Mammary microvascular endothelial cell (primary cell): ENCODE measurements at places on chromosomes 13 and 19. TPM values are rescaled to one million over a fixed set of nuclear protein-coding genes. Genes with fewer than 3 reads are reported as not detected.

Gene MED4
- total RNA-seq: 23.0 and 31.4 TPM in 2 replicates

Gene KIR2DL4
- not detected in 2 replicates for total RNA-seq

Gene IRGC
- total RNA-seq: not detected in 2 replicates

Gene CEACAM16
- total RNA-seq: not detected in 2 replicates

Gene BEST2
- total RNA-seq: not detected in 2 replicates

Gene GPR183
- total RNA-seq: 0.05 TPM in 1 of 2 replicates, not detected in the other

Gene SIGLEC5
- total RNA-seq: 0.27 and 0.69 TPM in 2 replicates

Gene PCDH17
- 2.4 and 2.9 TPM in 2 replicates for total RNA-seq
